ENCODE measurements at places on chromosomes 6 and 20.

DNA sequence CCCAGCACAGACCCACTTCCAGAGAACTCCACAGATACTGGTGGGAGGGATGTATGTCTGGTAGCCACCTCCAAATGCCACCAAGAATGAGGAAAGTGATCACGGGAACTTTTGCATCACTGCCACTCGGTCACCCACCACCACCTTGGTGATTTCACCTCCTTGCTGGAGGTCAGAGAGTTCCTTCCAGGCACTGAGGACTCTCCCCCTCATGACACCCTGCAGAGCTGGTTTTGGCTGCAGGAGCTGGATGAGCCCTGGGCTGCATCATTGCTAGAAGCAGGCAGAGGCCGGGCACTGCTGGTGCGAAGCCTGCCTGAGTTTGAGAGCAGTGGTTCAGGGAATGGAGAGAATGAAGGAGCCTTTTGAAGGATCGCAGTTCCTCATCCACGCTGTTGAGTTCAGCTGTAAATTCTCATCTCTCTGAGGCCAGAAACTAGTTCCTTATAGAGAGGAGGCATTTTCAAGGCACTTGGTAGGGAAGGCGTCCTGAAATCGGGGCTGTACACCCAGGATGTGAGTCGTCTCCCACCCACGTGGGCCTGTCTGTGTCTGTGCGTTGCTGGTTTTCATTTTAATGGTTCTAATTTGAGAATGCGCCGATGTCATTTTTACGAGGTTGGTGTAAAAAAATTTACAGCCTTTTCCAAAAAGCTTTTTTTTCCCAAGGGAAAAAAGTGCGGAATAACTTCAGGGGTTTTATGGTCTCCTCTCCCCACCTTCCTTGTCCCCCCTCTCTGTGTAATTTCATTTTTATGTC lies 25.0 kb downstream of the FOXP4 start:
- no peak for DNase-seq

- DNase-seq, result no peak
These were observed 5.0 kb downstream of the TMEM239 start for GRCh38 chr20:2820896-2821869.

DNA sequence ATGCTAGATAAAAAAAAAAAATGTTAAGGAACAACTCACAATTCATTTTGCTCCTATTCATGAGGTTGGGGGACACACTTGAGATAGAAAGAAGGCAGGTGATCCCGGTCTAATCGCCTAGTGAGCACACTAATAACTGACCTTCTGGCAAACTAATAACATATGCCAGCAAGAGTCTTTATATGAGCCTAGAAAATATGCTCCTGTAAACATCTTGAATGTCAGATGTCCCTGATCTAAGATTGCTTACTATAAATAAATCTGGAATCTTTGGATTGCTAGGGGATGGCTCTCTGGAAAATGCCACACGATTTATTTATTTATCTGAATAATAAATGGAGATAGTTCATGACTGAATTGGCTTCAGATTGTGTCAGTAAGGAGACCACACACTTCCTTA lies 821.9 kb downstream of the GRIK2 start:
- no peak for DNase-seq

DNA sequence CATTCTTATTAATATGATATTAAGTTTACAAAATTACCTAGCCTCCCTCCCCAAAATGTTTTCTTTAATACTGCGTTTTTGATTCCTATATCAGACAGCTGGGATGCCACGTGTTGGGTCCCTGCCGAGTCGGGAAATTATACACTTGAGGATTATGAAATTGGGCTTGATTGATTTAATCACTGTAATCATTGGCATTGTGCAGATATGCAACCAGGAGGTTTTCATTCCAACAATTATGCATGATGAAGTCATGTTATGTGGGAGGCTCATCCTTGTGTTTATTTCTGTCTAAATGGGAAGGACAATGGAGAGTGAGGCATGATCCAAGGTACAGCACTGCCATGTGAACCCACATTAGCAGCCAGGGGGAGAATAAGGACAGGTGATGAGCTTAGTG lies 30.6 kb upstream of the RIPOR2 start:
- no peak for DNase-seq

DNA sequence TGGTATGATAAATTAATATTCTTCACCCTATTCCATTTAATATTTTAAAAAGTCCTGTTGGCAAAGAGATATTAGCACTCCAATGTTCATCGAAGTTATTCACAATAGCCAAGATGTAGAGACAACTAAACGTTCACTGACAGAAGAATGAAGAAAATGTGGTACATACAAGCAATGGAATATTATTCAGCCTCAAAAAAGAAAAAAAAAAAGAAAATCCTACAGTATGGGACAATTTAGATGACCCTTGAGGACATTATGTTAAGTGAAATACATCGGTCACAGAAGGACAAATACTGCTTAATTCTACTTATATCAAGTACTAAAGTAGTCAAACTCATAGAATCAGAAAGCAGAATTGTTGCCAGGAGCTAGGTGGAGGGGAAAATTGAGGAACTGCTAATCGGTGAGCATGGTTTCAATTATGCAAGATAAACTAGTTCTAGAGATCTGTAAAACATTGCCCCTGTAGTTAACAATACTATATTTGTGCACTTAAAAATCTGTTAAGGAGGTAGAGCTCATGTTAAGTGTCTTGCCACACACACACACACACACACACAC lies 4.7 kb downstream of the GCLC start:
- no peak for DNase-seq

GRCh38 chr6:95923518-95923917 lies 92.3 kb upstream of the FUT9 start:
- no peak for DNase-seq

- no peak for DNase-seq
These were observed 29.6 kb downstream of the PAK5 start for GRCh38 chr20:9809271-9809670.

DNA sequence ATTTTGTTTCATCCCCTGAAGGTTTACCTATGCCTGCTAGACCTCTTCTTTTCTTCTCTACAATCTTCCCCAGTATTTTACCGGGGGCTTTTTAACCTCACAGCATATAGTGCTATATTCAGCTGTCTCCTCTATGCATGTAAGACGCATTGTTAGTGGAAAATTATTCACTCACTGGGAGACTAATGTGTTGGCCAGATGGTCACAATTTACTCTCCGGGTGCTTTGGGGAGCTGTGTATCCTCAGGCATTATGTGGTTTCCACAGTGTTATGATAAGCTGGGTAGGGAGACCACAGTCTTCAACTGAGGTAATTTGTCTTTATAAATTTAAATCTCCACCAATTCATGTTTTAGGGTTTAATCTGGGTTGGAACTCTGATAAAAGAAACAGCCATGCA lies 553.8 kb upstream of the PTCHD4 start:
- DNase-seq, result no peak

GRCh38 chr6:44478158-44478557 lies 90.7 kb downstream of the CDC5L start:
- no peak for DNase-seq

- no peak for DNase-seq
These were observed 17.4 kb downstream of the SHLD1 start for GRCh38 chr20:5767493-5768098.

DNA sequence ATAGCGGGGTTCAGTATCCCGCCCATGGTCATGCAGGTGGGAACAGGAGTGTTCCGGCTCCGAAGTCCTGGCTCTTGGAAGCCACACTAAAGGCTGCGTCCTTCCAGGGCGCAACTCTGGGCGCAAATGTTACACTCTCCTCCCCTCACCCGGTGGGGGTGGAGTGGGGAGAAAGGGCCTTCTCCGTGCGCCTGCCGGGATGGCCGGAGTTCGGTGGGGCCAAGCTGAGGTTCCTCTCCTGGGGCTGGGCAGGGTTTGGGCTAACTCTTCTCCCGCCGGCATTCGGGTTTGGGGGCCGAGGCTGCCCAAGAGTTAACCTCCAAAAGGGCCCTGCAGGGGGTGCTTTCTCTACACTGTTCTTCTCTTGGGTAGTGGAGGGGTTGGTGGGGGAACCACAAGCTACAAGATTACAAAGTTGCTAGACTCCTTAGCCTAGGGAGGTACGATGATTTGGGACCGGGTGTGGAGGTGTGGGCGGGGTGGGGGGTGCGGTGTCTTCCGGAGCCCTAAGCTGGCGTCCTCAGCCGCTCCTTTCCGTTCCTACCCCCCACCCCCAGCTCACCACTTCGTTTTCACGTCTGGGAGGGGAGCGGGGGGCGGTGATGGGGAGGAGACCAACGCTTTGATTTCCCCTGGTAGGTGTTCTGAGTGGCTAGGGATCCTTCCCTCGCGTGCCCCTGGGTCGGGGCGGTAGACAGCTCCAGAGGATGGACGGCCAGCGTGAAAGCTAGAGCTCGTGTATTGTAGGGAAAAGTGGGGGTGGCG lies 12.3 kb downstream of the NRN1 start:
- DNase-seq, result no peak

GRCh38 chr6:89084954-89085353 lies 4.4 kb downstream of the PNRC1 start:
- DNase-seq, result no peak

- DNase-seq, result no peak
These were observed 36.8 kb upstream of the MRPS18A start for GRCh38 chr6:43724354-43724753.

- DNase-seq, result no peak
These were observed 65.8 kb downstream of the ADGRG6 start for GRCh38 chr6:142367501-142368018.

GRCh38 chr6:30885999-30886896 lies 1.9 kb downstream of the DDR1 start:
- DNase-seq, result peak; percentile 81

GRCh38 chr6:25277857-25278256 lies 1.3 kb upstream of the CARMIL1 start:
- no peak for DNase-seq

DNA sequence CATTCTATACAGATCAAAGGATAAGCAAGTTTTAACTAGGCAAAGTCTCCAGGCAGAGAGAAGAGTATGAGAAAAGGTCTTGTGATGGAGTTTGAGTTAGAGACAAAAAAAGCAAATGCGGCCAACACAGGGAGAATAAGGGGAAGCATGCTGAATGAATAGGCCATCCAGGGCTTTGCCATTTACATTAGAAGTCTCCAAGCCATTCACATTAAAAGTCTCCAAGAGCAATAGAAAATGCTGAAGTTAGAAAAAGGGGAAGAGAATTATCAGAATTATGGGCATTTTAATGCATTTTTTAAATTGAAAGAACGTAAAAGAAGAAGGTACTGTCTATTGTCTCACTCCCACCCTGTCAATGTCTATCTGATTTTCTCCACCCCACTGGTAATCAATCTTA lies 49.4 kb downstream of the PDSS2 start:
- no peak for DNase-seq

GRCh38 chr6:37369321-37370201 lies 15.8 kb downstream of the RNF8 start:
- DNase-seq, result no peak

DNA sequence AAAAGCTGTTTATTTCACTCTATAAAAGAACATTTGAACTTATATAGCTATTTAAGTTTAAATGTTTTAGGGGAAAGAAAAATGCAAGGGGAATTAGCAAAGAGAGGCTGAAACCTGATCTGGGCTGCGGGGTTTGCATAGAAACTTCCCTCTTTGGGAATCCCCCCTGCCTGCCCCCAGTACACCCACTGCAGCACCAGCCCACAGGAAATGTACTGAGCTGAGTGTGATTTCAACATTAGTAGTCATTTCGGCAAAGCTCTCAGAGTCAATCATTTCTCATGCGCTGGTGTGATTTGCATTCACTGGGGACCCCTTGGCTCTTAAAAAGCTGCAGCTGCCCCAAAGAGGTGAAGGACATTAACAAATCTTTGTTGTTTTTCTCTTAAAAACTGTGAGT lies 859.4 kb downstream of the MAFB start:
- no peak for DNase-seq

- DNase-seq, result no peak
These were observed 51.9 kb downstream of the ADGRG6 start for GRCh38 chr6:142353690-142354089.

DNA sequence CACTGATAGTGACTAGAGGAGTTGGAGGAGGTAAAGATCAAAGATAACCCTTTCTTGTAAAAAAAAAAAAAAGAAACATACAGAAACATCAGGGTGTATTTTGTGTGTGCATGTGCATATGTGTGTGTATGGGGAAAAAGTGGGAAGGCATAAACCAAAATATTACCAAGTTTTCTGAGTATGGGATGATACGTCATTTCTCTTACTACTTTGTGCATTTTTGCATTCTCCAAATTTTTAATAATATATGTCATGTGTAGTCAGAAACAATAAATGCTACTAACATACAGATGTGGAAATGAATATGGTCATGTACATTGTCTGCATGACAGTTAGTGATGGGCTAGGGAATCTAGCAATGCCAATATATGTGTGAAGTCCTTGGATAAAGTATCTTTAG lies 161.1 kb downstream of the SASH1 start:
- DNase-seq, result no peak

- peak; percentile 72 for DNase-seq
These were observed 2.4 kb downstream of the JAG1 start for GRCh38 chr20:10671221-10671918.

GRCh38 chr20:31643522-31643921 lies 5.8 kb downstream of the COX4I2 start:
- DNase-seq, result no peak

Measured in dorsolateral prefrontal cortex (tissue), 122 donors.